ENCODE measurements at places on chromosomes 5 and 9.

DNA sequence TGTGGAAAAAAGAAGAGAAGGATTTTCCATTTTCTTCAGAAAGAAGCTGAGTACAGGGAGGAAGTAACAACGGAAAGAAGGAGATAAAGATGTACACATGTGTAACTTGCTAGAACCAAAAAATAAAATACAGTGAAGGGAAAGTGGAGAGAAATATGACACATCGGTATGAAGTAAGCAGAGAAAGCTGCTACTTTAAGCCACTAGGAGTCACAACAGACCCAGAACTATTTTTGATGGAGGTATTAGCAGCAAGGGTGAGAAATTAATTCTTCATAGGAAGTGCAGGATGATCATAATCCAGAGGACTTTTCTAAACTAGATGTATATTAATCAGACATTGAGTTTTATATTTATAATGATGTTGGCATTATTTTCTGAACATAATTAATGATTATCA, 88.5 kb downstream of the FAM174A start:
- no peaks in the 10 kb centered on the region for H3K36me3 ChIP-seq
- no peaks in the 10 kb centered on the region for H3K4me1 ChIP-seq
- no peak for DNase-seq
- no peak overlapping the region for H3K4me3 ChIP-seq
- H3K27me3 ChIP-seq = no peaks in the 10 kb centered on the region

DNA sequence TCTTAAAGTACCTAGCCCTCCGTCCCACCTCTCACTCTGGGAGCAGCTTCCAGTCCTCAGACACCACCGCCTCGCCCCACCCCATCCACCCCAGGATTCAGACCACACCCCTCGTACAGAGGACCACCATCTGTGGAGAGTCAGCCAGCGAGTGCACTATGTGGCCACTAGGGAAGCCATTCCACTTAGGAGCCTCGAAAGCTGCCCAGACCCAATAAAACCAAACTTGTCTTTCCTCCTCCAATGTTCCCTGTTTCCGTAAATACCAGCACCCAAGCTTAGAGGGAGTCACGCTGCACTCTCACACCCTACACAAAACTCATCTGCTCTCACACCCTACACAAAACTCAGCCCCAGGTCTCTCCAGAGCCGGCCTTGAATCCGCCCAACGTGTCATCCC, 1.9 kb downstream of the GCNT4 start:
- no peaks in the 10 kb centered on the region for H3K4me1 ChIP-seq
- H3K27ac ChIP-seq = no peak overlapping the region
- no peak for DNase-seq

DNA sequence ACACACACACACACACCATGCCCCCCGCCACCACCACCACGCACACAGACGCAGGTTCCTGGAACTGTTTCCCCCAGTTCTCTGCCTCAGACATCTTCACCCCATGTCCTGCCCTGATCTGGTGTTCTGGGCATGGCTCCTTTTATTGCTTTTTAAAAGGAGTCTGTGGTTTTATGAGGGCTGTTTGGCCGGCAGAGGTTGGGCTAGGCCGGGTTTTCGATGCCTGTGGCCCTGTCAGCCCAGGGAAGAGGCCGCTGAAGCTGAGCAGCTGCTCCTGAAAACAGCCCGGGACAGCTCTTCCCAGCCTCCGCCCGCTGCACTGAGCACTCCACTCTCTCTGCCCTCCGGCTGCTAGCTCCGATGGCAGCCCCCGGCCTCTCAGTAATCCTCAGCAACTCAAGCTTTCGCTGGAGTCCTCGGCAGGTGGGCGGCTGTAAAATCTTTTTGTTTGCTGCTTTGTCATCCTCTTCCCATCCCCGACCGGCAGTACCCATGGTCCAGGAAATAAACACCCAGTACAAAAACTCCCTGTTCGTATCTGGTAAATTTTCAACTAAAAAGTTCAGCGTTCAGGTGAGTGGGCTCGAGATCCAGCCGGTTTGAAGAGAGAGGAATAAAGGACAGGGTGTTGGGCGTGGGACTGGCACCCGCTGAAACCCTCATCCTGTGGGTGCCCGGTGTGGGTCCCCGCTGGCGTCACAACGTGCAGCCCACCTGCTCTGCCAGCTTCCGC, 103.0 kb upstream of the ERCC6L2 start:
- DNase-seq = no peak
- no peak overlapping the region for H3K4me3 ChIP-seq
- H3K27me3 ChIP-seq = no peaks in the 10 kb centered on the region
- H3K27ac ChIP-seq = no peak overlapping the region

- H3K4me1 ChIP-seq = no peaks in the 10 kb centered on the region
- H3K27me3 ChIP-seq = no peaks in the 10 kb centered on the region
- no peak for DNase-seq
- H3K27ac ChIP-seq = no peak overlapping the region
- peaks cover 11% of the 10 kb centered on the region for H3K36me3 ChIP-seq
- no peak overlapping the region for H3K4me3 ChIP-seq
Observed at GRCh38 chr5:55286411-55286933, 21.0 kb downstream of the DHX29 start.

- no peak overlapping the region for H3K4me3 ChIP-seq
- H3K27ac ChIP-seq = no peak overlapping the region
- H3K36me3 ChIP-seq = no peaks in the 10 kb centered on the region
- no peaks in the 10 kb centered on the region for H3K4me1 ChIP-seq
Observed at GRCh38 chr5:128358826-128359225, 179.2 kb downstream of the FBN2 start.

- no peaks in the 10 kb centered on the region for H3K36me3 ChIP-seq
- no peaks in the 10 kb centered on the region for H3K27me3 ChIP-seq
- no peaks in the 10 kb centered on the region for H3K4me1 ChIP-seq
- H3K27ac ChIP-seq = no peak overlapping the region
Observed at GRCh38 chr5:175096469-175097165, 347.4 kb downstream of the DRD1 start.

DNA sequence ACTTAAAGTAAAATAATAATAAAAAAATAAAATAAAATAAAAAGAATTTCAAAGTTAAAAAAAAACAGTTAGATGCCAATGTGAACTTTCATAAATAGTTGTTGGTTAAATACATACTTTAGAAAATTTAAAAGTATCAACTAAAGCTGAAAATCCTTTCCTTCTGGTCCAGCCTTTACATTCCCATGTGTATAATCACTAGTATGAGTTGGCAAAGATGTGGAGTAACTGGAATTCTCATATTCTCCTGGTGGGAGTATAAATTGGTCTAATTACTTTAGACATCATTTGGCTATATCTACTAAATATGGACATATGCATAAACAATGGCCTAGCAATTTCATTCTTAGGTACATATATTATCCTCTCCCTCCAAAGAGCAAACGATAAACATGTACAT, 619.9 kb downstream of the PTPRD start:
- no peaks in the 10 kb centered on the region for H3K27me3 ChIP-seq
- no peak overlapping the region for H3K4me3 ChIP-seq
- no peaks in the 10 kb centered on the region for H3K36me3 ChIP-seq

DNA sequence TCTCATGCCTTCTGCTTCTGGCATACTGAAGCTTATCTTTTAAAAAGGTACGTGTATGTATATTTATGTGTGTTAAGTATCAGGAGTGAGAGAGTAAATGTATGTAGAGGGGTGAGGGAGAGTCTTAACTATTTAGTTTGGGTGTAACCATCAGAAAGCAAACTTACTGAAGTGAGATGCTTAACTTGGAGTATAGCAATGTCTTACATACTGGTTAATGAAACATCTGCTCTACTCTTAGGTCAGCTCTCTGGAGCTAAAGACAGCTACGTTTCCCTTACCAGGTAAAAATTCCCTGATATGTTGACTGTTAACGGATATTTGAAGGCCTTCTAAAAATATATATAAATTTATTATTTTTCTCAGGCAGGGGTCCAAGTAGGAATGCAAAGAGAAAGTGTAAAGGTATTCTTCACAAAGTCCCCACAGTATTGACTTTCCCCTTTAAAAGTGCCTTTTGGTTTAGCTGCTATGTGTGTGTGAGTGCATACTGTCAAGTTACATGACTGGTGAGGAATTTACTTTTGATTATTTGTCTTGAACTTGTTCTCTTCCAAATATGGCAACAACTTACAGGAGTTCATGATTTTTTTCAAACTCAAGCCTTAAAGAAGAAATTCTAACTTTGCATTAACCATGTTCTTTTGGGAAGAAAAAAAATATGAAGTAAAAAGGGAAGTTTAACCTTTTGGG, 12.3 kb upstream of the C5orf24 start:
- no peak for DNase-seq
- peaks cover 9% of the 10 kb centered on the region for H3K36me3 ChIP-seq
- no peak overlapping the region for H3K4me3 ChIP-seq
- H3K27me3 ChIP-seq = no peaks in the 10 kb centered on the region

DNA sequence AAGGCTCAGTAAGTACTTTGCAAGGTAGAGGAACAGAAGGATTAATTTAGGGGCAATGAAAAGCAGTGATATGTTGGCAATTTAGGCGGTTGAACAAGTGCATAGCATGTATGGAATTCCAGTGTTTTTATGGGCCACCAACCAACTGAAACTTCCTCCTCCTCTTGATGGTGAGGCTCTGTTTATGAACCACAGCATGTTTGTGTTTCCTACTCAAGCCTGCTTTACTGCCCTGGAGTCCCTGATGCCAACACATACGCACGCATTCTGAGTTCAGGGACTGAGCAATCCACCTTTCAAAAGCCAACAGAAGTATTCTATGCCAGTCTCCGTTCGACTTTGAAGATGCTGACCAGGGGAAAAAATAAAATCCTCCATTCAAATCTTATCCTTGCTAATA, 417.5 kb downstream of the EFNA5 start:
- no peak overlapping the region for H3K4me3 ChIP-seq
- no peaks in the 10 kb centered on the region for H3K27me3 ChIP-seq
- no peaks in the 10 kb centered on the region for H3K4me1 ChIP-seq
- H3K27ac ChIP-seq = no peak overlapping the region
- H3K36me3 ChIP-seq = no peaks in the 10 kb centered on the region

DNA sequence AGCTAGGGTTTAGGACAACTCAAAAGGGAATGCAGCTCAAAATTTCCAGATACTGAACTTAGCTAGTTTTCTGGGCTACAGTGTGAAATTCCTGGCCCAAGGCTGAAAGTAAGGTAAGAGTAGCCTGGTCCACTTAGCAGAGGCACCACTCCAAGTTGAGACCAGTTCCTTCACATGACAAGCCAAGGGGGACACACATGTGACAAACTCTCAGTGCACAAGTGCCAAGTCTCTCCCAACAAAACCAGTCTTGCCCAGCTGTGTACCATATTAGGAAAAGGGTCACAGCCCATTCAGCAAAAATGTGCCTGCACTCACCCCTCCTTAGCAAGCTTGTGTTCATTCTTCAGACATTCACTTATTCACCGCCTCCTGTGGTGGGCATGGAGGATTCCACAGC, 27.8 kb downstream of the KLHL3 start:
- H3K27ac ChIP-seq = no peak overlapping the region
- H3K4me3 ChIP-seq = no peak overlapping the region
- H3K27me3 ChIP-seq = no peaks in the 10 kb centered on the region
- no peaks in the 10 kb centered on the region for H3K36me3 ChIP-seq
- no peaks in the 10 kb centered on the region for H3K4me1 ChIP-seq
- DNase-seq = no peak

GRCh38 chr9:80072451-80072850, 500.7 kb downstream of the TLE4 start:
- no peaks in the 10 kb centered on the region for H3K27me3 ChIP-seq
- no peaks in the 10 kb centered on the region for H3K4me1 ChIP-seq
- no peaks in the 10 kb centered on the region for H3K36me3 ChIP-seq
- no peak overlapping the region for H3K27ac ChIP-seq
- no peak for DNase-seq
